AML-193 (cell line): ENCODE measurements at places on chromosomes 5 and 9.

GRCh38 chr5:10567121-10567591 is 3.3 kb downstream of the ANKRD33B start:
- DNase-seq = peak; percentile 54

DNA sequence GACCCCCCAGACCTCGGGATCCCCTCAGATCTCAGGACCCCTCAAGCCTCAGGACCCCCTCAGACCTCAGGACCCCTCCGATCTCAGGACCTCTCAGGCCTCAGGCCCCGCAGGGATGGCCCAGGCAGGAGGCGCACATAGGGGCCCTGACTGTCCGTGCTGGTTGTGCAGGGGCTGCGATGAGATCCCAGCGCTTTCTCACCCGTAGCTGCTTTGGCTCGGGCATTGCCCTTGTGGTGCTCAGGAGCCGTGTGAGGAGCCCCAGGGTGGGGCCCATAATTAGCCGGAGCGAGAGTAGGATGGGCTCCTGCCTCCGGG is 680 bp upstream of the LPCAT1 start:
- no peak for DNase-seq

- DNase-seq = no peak
Measured at GRCh38 chr5:124797665-124798087, 51.2 kb upstream of the ZNF608 start.

DNA sequence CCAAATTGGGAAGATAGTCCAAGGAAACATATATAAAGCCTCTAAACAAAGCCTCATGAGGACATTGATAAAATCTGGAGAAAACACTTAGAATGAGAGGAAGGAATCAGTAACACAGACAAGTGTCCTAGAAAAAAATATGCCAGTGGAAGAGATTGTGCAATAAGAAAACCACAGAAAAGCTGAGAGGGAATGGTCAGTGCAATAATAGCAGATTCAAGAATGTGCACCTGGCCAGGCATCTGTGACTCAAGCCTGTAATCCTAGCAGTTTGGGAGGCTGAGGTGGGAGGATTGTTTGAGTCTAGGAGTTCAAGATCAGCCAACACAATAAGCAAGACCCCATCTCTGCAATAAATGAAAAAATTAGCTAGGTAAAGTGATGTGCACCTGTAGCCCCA is 691.2 kb upstream of the CDH6 start:
- no peak for DNase-seq

GRCh38 chr5:10632110-10632761 is 68.4 kb downstream of the ANKRD33B start:
- no peak for DNase-seq

GRCh38 chr9:116133163-116133562 is 20.4 kb upstream of the PAPPA start:
- DNase-seq = no peak

DNA sequence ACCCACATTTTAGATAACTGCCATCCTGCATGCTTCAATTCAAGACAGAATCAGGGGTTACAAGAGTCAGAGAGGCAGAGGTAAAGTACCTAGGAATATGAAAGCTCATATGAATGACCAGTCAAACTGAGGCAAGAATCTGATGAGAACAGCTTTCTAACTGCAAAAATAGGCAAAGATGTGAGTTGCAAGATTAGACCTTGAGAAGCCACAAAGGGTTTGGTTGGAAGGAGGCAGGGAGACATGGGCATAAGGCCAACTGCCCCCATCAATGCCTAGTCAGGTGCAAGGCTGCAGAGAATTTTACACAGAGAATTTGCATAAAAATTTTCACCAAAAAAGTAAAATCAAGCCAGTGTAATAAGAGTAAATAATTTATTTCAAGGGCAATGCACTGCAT is 12.8 kb downstream of the FAM114A2 start:
- no peak for DNase-seq

DNA sequence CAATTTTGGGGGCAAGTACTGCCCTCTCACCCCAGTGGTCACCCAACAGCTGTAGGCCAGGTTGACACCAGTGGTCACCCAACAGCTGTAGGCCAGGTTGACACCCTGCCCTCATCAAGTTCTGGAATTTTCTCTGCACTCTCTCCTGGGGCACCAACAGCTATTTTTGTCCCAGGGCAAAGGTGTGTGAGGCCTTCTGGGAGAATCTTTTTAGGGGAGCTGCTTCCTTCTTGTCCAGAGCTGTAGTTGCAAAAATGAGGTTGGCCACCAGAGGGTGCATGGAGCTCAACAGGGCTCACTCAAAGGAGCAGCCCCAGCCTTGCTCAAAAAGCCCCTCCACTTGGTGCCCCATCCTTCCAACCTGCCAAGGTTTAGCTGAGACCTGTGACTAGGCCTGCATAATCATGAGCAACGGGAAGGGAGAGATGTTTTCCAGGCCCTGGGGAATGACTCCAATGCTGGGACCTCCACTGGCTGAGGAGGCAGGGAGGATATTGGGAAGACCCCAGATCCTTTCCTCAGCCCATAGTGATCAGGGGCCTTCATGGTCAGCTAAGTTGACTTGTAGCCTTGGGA is 10.6 kb upstream of the P4HA2 start:
- peak; percentile 33 for DNase-seq

- DNase-seq = no peak
Measured at GRCh38 chr9:98994172-98995058, 50.7 kb downstream of the COL15A1 start.

DNA sequence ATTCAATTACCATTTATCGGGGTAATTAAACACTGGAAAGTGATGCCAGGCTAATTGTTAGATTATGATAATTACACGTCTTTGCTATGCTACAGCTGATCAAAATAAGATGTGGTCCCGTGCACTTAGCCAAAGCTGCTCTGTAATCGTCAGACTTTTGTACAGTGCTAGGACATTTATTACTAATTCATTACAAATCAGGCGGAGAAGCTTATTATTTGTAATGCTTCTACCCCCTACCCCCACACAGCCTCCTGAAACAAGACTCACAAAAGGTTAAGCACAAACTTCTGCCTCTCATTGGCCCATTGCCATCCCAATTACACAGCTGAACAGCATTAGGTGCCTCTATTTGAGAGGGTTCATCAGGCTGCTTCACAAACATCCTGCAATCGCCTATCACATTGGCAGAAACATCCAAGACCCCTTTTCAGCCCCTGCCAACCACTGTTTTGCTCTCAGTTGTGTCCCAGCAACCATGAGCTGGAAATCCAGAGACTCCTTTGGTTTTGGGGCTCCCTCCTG is 232.7 kb downstream of the EFNA5 start:
- DNase-seq = no peak

- DNase-seq = no peak
Measured at GRCh38 chr5:86862093-86862492, 244.4 kb downstream of the COX7C start.

GRCh38 chr5:18686253-18686652 is 1052.0 kb downstream of the TAF11L14 start:
- no peak for DNase-seq

DNA sequence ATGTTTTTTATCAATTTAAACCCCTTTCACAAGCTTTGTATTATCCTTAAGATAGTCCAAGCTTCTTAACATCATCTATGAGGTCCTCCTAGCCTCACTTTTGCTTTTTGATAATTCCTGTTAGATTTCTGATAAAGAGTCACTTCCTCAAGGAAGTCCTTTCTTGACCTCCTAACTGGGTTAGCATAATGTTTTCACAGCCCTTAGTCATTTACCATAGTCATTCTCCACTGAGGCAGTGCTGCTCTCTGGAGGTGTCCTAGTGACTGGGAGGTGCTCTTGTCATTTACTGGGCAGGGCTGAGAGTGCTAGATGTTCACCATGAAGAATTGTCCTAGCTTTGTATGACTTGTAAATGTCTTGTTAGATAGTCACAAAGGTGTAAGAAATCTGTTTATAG is 26.4 kb downstream of the TNPO1 start:
- peak; percentile 44 for DNase-seq

DNA sequence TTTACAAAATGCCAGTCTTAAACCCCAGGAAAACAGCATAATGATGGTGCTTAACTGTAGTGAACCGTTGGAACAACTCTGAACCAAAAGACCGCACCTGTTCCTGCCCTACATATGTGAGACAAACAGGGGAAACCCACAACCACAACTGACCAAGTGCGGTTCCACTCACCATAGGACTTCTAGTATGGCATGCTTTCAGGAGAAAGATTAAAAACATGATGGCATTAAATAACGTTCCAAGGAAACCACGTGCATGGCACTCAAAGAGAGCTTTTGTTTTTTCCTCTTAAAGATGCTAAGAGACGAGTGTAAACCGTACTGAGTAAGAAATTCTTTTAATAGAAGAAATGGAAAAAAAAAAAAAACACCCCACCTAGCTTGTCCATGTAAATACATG is 119.8 kb downstream of the SSBP2 start:
- DNase-seq = no peak

DNA sequence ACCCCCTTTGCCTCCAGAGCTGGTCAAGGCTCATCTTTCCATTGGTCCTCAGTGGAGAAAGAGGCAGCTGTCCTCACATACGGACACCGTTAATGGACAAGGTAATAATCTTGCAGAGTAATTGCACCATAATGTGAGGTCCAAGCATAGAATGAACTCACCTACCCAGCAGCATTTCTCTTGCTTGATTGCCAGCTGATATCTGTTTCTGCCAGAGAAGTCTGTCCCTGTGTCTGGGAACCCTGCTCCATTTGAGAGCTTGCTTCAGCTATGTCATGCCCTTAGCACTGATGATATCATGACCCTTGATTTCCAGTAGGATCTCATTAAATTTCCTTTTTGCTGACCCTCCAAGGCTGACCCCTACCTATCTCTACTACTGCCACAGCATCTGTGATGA is 154.6 kb downstream of the PIK3R1 start:
- DNase-seq = no peak

DNA sequence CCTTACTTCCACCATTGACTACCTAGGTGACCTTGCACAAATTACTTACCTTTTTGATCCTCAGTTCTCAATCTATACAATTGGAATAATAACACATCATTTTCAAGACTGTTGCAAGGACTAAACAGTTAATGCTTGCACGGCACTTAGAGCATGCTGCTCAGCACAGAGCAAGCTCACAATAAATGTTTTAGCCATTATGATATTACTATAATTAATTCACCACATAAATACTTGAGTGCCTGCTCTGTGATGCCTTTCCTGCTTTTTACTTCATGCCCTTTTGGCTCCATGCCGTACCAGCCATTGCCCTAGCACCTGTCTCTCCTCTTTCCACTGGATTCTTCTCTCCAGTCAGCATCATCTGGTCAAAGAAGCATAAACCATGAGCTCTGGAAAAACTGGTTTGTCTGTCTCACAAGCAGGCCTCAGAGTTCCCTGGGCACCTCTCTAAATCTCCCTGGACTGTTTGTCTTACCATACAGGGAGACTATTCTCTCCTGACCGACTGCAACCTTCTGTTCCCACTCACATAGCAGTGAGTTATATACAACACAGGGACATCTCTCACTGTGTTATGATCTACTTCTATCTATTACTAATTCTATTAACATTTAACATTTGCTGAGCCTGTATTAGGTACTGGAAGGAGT is 260.4 kb upstream of the ADRA1B start:
- no peak for DNase-seq

DNA sequence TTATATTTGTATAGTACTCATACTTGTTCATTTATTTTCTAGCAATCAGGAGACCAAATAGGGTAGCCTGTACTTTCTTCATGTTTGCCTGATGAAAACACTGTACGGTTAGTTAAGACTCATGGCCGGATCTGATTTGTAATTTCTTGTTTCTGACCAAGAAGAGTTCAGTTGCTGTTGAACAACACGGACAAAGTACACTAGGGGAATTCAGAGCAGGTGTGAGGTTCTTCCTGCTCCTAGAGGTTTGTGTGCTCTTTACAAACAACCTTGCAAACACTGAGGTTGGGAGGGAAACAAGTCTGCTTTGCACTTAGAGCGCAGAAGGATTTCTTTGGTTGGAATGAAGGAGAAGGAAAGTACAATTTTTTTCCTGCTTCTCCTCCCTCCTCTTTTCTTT is 69.7 kb downstream of the TRIO start:
- DNase-seq = no peak

DNA sequence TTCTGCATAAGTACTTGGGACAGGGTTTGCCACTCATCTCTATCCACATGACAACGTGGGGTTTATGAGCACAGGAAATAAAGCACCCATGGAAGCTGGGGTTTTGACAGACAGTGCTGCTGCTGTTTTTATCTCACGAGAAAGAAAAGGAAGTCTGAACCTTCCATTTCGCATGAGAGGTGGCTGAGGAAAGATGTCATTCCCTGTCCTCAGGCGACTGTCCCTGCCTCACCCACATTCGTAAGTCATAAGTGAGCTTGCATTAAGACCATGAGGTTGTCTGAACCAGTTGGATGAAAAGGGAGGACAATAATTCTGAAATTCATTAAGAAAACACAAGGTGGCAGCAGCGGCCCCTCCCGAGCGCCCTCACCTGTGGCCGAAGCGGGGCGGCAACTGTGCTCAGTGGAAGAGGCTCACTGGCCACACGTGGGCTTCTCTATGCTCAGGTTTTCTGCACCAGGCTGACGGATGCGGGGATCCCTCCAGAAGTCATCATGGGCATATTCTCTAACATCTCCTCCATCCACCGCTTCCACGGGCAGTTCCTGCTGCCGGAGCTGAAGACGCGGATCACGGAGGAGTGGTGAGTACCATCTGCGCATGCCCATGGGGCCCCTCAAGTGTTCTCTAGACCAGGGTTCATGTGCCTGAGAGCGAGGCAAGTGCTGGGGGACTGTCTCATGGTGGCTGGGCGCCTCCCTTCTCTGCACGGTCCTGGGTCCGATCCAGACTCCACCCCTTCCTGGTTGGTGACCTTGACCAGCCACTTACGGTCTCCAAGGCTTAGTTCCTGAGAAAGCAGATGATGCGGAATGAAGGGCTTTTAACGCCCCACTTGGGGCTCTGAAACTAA is 54.7 kb upstream of the SUSD3 start:
- peak; percentile 14 for DNase-seq

DNA sequence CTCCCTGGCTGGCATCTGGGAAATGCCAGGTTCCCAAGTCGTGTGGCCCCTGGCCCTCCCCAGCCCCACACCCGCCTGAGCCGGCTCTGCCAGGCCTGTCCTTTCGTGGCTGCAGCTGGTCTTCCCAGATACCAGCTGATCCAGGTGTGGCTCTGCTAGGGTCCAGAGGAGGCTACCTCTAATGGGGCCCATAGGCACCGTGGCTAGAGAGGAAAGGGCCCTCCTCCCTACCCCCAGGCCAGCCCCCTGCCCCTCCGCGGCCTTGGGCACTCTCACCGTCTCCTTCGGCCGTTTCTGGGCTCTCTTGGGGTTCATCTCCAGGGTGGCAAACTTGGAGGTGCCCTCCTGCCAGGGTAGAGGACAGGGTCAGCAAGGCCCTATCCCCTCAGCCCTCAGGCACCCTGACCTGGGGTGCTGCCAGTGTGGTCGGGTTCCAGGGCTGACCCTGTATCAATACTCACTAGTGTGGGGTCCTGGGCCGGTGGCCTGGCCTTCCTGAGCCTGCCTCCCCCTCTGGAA is 17.0 kb downstream of the RALGDS start:
- no peak for DNase-seq

- no peak for DNase-seq
Measured at GRCh38 chr9:19104515-19105282, 2.0 kb upstream of the HAUS6 start.

DNA sequence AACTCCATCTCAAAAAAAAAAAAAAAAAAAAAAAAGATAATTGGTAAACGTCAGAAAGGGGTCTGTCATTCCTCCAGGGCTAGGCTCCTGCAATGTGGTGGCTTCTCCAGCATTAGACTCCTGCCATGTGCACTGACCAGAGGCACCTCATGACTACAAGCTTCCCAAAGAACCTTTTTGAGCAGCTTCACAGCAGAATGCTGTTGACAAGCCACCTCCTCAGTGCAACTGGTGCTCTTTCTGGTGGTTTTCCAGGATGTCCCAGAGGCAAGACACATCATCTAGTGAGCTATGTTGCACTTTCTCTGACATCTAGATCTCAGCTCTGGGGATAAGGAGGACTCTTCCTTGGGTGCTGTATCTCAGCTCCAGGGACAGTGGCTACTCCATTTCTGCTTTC is 11.6 kb downstream of the RPL37 start:
- DNase-seq = no peak
